GM23338 (cell line): ENCODE measurements at places on chromosomes 3 and 15. TPM values are rescaled to one million over a fixed set of nuclear protein-coding genes. Genes with fewer than 3 reads are reported as not detected.

The AHSG gene
- polyA plus RNA-seq, result 0.18 and 0.21 TPM in 2 replicates

The ZIC1 gene
- 0.95 and 1.4 TPM in 2 replicates for polyA plus RNA-seq

The SPTBN5 gene
- polyA plus RNA-seq, result 0.31 and 0.57 TPM in 2 replicates

The SLC2A2 gene
- not detected in 2 replicates for polyA plus RNA-seq

The KIF23 gene
- polyA plus RNA-seq, result 36.7 and 52.9 TPM in 2 replicates

The CLK3 gene
- 38.1 and 40.7 TPM in 2 replicates for polyA plus RNA-seq

The CPNE9 gene
- polyA plus RNA-seq, result 6.2 and 7.0 TPM in 2 replicates

The BLOC1S6 gene
- 17.5 and 20.9 TPM in 2 replicates for polyA plus RNA-seq

The LNP1 gene
- 3.8 and 4.7 TPM in 2 replicates for polyA plus RNA-seq

The HRG gene
- not detected in 2 replicates for polyA plus RNA-seq

The ARPP21 gene
- polyA plus RNA-seq, result not detected in 2 replicates

The CA12 gene
- polyA plus RNA-seq, result 2.7 and 2.9 TPM in 2 replicates

The DPPA4 gene
- 546 and 574 TPM in 2 replicates for polyA plus RNA-seq

The LMAN1L gene
- polyA plus RNA-seq, result not detected in 2 replicates

The SYNPR gene
- polyA plus RNA-seq, result 0.55 and 1.0 TPM in 2 replicates

The ZNF620 gene
- 11.8 and 14.1 TPM in 2 replicates for polyA plus RNA-seq

The HESX1 gene
- 55.6 and 56.7 TPM in 2 replicates for polyA plus RNA-seq

The SCG5 gene
- 64.4 and 73.3 TPM in 2 replicates for polyA plus RNA-seq

The NEO1 gene
- 7.9 and 8.4 TPM in 2 replicates for polyA plus RNA-seq

The FBXL22 gene
- polyA plus RNA-seq, result 0.26 and 1.2 TPM in 2 replicates

The CHRD gene
- 0.23 and 0.34 TPM in 2 replicates for polyA plus RNA-seq

The CNTN3 gene
- polyA plus RNA-seq, result 0.05 and 0.19 TPM in 2 replicates

The SCN11A gene
- 0.05 TPM in 2 replicates for polyA plus RNA-seq

The SOX14 gene
- 0.39 TPM in 1 of 2 replicates, not detected in the other for polyA plus RNA-seq

The ZNF860 gene
- 2.7 and 5.2 TPM in 2 replicates for polyA plus RNA-seq
